ENCODE measurements at places on chromosomes 11 and 22.

GRCh38 chr11:94793002-94793401, 24.8 kb downstream of the AMOTL1 start:
- no peak for DNase-seq

DNA sequence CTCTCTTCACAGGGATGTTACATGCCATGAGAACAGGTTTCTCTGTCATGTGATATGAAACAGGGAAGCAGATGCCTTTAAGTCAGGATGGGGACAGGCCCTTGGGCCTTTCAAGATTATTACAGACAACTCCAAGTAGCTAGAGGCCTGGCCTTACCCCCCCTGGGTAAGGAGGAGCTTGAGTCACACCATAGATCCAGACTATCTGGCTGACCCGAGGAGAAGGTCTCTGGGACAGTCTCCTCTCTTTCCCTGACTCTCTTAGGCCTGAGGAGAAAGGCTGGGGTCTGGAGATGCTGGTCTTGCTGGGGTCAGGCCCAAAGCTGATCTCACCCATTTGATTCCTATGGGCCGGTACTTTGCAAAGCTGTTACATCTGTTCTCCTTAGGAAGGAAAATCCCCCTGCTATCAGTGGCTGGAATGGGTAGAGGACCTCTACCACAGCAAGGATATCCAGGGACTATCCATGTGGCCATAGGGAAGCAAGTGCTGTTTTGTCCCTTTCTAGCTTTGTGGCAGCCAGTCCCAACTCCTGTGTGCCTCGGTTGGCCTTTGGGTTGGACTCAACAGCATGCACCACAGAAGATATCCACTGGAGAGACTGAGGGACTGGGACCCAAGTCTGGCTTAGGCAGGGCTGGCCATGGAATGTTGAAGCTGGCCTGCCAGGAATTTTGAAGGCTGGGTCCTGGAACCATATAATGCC, 25.2 kb downstream of the RELT start:
- DNase-seq, result no peak

- DNase-seq, result no peak
Observed at GRCh38 chr11:46300270-46300669, 22.8 kb downstream of the CREB3L1 start.

- no peak for DNase-seq
Observed at GRCh38 chr22:33780531-33781136, 139.6 kb downstream of the LARGE1 start.

GRCh38 chr22:30420347-30421125, 5.0 kb upstream of the MTFP1 start:
- DNase-seq, result no peak

DNA sequence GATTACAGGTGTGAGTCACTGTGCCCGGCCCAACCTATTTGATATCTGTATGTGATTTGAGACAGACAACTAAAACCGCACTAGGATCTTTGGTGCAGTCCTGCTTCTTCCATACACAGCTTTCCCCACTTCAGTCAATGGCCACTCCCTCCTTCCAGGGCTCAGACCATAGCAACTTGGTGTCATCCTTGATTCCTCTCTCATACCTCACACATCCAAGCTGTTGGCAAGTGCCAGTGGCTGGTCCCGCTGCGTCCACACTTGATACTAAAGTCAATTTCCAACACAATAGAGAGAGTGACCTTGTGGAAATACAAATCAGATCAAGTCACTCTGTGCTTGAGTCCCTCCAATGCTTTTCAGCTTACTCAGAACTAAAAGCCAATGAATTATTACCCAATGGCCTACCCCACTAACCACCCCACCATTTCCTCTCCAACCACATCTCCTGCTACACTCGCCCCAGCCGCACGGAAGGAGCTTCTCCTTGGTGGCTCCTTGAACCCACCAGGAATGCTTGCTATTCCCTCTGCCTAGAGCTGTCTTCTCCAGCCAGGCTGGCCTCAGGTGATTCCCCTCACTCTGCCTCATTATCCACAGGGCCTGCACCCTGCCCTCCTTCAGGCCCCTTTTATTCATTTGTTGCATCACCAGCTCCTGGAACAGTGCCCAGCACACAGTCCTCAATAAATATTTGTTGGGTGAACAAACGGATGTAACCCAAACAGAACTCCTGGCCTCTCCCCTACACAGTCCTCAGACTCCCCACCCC, 12.9 kb downstream of the ABTB2 start:
- DNase-seq, result peak; percentile 27

GRCh38 chr11:124123622-124124021, 8.4 kb downstream of the VWA5A start:
- DNase-seq, result no peak

GRCh38 chr11:8201644-8202365, 33.0 kb upstream of the RIC3 start:
- no peak for DNase-seq

GRCh38 chr11:126945319-126945718, 55.3 kb downstream of the KIRREL3 start:
- no peak for DNase-seq

- DNase-seq, result no peak
Observed at GRCh38 chr11:126968915-126969314, 31.7 kb downstream of the KIRREL3 start.

DNA sequence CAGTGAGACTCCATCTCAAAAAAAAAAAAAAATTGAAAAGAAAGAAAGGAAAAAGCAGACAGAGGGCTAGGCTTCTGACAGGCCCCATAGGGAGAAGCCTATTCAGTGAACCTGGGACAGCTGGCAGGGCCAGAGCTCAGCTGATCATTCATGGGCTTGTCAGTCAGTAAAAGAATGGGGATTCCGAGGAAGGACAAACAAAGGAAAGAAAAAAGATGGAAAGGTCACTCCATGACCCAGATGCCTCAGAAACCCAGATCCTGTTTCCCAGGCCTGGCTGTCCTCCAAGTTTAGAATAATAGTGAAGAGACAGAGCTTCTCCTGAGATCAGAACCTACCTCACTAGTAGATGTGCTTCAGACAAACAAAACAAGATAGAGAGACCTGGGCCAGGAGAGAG, 34.3 kb upstream of the ASPHD2 start:
- no peak for DNase-seq

DNA sequence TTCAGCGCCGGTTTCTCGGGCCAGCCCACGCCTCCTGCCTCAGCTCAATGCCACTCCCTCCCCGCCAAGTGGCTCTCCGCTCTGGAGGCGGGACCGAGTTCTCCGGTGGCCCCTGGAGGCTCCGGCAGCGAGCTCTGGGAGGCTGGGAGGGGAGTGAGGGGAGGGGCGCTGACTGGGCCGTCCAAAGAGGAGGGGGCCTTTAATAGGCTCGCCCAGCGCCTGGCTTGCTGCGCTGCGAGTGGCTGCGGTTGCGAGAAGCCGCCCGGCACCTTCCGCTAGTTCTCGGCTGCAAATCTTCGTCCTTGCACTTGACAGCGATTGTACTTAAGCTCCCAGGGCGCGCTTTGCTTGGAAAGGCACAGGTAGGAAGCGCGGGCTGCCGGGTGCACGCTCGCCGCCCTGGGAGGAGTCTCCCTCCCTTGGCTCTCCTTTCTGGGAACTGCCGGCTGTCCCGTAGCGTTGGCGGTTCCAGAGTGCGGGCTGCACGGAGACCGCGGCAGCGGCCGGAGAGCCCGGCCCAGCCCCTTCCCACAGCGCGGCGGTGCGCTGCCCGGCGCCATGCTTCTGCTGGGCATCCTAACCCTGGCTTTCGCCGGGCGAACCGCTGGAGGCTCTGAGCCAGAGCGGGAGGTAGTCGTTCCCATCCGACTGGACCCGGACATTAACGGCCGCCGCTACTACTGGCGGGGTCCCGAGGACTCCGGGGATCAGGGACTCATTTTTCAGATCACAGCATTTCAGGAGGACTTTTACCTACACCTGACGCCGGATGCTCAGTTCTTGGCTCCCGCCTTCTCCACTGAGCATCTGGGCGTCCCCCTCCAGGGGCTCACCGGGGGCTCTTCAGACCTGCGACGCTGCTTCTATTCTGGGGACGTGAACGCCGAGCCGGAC, at the start of gene ADAMTS15:
ADAMTS15 (plus strand) TSS at position 230 of the 894 bp plus-strand sequence; CDS start at position 559, 329 bp downstream.
- DNase-seq, result peak; percentile 66

- no peak for DNase-seq
Observed at GRCh38 chr11:78886616-78887015, 312.0 kb upstream of the NARS2 start.

DNA sequence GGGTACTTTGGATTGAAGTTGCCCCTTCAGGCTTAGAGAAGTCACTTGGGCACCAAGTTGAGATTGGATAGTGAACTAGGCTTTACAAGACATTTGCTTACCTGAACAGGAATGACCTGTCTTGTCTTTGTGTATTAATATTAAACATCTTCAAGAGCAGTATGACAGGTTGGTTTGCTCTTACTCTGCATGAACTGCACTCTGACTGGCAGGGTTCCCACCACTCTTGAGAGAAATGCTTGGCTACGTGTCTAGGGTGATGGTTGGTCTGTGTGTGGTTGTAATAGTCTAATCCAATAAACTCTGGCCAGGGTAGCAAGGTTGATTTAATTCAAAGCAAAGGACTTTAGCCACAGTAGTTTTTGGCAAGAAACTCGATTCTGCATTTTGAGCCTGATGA, 20.1 kb upstream of the SPTBN2 start:
- peak; percentile 100 for DNase-seq

DNA sequence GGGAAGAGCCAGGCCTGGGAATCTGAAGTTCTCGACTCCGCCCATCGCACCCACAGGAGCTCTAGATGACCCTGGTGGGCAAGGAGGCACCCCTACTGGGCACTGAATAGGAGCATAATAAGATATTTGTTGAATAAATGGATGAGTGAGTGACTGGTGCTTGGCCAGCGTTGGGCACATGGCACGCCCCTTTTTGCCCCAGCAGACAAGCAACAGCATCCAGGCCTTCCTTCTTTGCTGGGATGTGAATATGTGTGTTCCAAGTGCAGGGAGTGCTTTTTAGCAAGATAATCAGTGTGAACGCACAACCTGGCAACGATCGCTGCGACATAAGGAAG, 443 bp upstream of the CELF1 start:
- no peak for DNase-seq

DNA sequence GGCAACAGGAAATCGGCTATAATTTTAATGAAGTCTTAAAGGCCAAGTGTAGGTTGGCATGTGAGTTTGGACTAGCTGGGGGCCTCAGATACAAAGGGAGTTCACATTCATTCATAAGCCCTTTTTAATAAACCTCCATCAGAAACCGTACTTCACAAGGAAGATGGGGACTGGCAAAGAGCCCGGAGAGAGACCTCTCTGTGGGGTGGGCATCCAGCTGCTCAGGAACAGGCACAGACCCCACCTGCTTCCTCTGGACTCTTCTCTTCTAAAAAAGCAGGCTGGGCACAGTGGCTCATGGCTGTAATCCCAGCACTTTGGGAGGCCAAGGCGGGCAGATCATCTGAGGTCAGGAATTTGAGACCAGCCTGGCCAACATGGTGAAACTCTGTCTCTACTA, 3.9 kb upstream of the ARFGAP3 start:
- no peak for DNase-seq

DNA sequence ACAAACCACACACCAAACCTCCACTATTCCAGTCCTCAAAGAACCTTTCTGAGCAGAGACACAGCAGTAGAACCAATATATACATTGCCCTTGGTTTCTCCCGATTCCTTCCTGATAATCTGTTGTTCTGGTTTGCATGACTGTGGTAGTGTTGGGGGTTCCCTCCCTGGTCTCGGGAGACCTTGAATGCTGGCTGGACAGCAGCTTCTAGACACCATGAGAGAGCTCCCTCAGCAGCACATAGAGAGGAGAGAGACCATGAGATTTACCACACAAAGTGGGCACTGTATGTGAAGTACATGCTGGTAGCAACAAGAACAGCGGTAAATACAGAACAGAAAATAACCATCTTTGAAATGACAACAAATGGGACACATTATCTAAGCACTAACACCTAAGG, 2.6 kb downstream of the C11orf91 start:
- DNase-seq, result no peak

All from LNCaP clone FGC (cell line).